Heart right ventricle (tissue), 16 donors: ENCODE measurements at places on chromosomes 1 and 21. TPM values are rescaled to one million over a fixed set of nuclear protein-coding genes. Genes with fewer than 3 reads are reported as not detected.

GRCh38 chr1:56355422-56355821 is 223.9 kb downstream of the PLPP3 start:
- DNase-seq: no peak

Gene NFYC
- polyA plus RNA-seq: 55.8 TPM

Gene FBLIM1
- 52.9 TPM for polyA plus RNA-seq

- no peak for DNase-seq
Observed at GRCh38 chr1:230696722-230697437, 17.0 kb downstream of the AGT start.

GRCh38 chr1:183193963-183194525 is 8.0 kb downstream of the LAMC2 start:
- no peak for DNase-seq

DNA sequence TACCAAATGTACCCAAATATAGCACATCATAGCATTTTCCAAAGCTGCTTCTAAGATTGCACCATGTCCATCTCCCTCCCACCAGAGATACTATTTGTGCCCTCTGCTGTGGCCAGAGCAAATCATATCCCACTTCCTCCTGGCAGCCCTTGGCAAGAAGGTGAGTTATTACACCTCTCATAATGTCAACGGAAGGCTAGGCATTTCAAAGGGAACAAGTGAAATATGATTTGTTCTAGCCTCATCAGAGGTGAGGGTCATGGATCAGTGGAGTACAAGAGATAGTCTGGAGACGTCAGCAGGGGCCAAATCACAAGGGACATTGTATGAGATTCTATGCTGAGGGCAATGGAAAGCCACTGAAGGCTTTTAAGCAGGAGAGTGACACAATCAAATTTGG is 90.2 kb upstream of the BCAR3 start:
- no peak for DNase-seq

DNA sequence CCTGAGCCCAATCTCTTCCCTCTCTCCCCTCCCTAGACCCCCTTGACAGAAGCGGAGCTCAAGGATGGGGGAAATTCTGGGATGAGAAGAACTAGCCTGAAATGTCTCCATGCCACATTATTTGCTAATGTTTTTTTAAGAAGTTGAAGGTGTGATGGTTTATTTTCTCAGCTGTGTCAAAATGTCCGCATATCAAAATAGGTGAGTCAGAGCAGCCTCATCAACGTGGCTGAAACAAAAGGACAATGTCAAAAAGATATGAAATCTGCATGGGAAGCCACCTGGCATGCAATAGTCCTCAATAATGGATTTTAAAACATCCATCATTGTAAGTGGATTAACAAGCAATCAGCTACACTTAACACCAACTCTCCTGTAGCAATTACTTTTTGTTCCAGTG is 101.4 kb downstream of the BEND5 start:
- DNase-seq: no peak
